ENCODE measurements at places on chromosomes 6 and 20.

DNA sequence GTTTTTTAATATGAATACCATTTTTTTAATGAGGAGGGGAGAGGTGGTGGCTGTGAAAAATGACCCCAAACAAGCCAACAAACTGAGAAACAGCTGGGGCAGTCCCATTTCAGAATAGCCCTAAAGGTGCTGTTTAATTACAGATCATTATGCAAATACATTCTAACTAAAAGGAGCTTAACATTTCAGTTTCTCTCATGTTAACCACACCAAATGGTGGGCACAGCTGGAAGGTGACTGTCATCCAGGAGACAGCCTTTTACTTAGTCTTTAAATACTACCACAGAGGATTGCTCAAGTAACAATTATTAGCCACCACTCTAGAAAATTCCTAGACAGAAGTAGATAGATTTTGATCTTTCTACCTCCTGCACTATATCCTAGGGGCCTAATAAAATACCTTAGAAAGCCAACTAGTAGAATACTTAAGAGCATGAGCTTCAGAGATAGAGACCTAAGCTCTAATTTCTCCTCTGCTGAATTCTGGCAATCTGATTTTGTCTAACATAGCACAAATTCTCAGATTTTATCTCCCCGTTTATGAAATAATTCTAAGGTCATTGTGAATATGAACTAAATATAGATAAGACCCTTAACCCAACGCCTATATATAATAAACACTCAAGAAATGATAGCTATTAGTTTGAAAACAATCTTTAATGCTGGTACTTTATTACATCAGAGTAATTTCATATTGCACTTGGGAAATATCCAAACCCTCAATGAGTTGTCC is 615.1 kb upstream of the NRSN1 start:
- no peak for DNase-seq

GRCh38 chr20:36440370-36441026 is 100.8 kb upstream of the MYL9 start:
- DNase-seq = no peak

GRCh38 chr6:118859517-118860064 is 34.4 kb upstream of the ASF1A start:
- DNase-seq = no peak

GRCh38 chr20:46931699-46932098 is 37.1 kb downstream of the EYA2 start:
- no peak for DNase-seq

- DNase-seq = no peak
These were observed 20.4 kb downstream of the NR2E1 start for GRCh38 chr6:108186226-108186625.

GRCh38 chr6:35152067-35152707 is 11.0 kb upstream of the TCP11 start:
- DNase-seq = no peak

DNA sequence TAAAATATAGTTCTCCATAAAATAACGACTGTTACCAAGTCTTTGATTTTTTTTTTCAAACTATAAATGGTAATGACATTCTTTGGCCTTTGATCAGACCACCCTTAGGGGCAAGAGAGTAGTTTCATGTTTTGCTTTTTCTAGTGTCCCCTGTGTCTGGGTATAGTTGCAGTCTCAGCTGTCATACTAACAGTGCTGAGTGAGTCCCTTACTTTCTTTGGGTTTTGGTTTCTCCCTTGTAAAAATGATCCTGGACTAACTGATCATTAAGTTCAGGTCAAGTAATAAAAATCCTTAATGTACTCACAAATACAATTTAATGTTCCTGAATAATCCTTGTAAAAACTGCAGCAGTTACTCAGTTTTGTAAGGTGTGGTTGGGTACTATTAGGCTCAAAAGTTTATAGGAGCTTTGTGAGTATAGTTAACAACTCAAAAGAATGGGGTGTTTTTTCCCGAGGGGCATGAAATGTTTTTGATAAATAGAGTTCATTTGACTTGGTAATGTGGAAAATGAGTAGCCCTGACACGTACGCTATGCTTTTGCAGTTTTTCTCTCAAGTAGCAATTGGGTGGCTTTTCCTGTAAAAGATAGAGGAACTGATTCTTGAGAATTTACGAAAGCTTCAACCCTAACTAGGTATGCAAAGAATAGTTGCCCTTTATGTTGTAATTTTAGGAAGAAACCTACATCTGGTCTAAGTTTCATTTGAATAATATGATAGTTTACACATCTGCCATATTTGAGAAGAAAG is 6.2 kb downstream of the PTPN1 start:
- no peak for DNase-seq

- DNase-seq = no peak
These were observed 8.7 kb upstream of the TBX18 start for GRCh38 chr6:84773133-84773430.

GRCh38 chr6:27177485-27178406 is 69.8 kb upstream of the PRSS16 start:
- peak; percentile 60 for DNase-seq

GRCh38 chr6:32462609-32463008 is 22.9 kb downstream of the HLA-DRA start:
- no peak for DNase-seq

- peak; percentile 29 for DNase-seq
These were observed 569.6 kb upstream of the GJE1 start for GRCh38 chr6:141562851-141563763.

GRCh38 chr6:110265273-110265672 is 85.0 kb downstream of the CDC40 start:
- no peak for DNase-seq

DNA sequence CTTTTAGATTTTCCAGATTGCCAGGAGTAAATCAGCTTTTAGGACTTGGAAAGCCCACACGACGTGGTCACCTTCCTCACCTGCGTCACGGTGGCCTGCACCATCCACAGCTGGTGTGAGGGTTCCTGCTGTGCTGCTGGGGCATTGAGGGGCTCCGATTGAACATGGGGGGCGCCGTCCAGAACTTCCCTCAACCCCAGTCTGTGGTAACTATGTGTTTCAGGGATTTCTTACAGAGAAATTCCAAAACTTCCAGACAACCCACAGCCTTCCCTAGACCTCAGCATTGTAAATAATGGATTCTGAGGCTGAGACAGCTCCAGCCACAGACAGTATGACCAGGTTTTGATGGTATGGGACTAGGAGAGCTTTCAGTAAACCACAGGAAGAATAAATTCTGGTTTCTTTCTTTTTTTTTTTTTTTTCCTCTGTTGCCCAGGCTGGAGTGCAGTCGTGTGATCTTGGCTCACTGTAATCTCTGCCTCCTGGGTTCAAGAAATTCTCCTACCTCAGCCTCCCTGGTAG is 46.7 kb upstream of the IRF4 start:
- DNase-seq = no peak

DNA sequence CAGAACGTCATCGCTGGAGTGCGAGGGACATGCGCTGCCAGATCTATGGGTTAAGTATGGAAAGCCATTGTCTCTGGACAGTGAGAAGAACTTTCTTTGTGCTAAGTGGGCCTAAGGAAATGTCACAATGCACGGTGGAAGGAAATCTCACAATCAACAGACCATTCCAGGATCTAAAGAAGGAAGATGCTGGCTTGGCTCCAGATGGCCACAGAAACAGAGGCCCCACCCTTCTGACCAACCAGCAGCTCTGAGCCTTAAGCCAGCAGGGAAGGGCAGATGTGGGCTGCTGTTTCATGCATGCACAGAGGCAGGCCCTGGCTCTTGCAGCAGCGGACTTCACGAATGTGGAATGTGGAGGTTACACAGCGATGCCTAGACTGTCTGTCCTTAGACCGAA is 156.3 kb downstream of the SOBP start:
- DNase-seq = no peak

- no peak for DNase-seq
These were observed 670.8 kb downstream of the KIF16B start for GRCh38 chr20:15902493-15902892.

- DNase-seq = peak; percentile 56
These were observed 165.6 kb downstream of the KCNQ5 start for GRCh38 chr6:72787391-72788031.

GRCh38 chr20:14569641-14570040 is 232.2 kb upstream of the FLRT3 start:
- no peak for DNase-seq

DNA sequence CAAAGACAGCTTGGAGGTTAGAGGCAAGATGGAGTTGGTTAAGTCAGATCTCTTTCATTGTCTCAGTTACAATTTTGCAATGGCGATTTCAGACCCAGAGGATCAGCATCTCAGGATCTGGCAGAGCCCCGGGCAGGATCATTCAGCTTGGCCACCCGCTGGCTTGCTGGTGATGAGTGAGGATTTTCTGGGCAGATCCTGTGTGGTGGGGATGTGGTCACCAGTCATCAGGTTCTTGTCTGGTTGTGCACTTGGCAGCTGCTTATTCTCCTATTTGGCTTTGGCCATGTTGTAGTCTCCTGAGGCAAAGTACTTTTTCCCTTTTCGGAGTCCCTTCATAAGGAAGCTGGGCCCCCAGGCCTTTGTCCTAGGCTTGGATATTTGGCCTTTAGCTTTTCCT is 953.9 kb downstream of the KIF16B start:
- no peak for DNase-seq

GRCh38 chr6:14543971-14544585 is 426.5 kb downstream of the CD83 start:
- DNase-seq = no peak

DNA sequence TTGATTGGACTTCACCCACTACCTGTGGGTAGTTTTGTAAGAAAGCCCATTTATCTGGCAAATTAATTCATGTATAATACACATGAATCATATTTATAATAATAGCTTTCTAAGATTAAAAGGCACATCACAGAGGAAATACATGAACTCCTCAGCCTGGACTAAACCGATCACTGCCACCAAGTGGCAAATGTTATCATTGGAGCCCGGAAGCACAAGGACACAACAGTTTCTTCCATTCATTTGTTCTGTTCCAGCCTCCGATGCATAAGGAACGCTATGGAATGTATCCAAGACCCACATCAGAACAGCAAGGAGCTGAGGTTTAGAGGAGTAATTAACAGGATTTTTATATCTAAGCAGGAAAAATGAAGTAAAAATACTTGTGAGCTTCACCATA is 13.9 kb upstream of the IPCEF1 start:
- no peak for DNase-seq

DNA sequence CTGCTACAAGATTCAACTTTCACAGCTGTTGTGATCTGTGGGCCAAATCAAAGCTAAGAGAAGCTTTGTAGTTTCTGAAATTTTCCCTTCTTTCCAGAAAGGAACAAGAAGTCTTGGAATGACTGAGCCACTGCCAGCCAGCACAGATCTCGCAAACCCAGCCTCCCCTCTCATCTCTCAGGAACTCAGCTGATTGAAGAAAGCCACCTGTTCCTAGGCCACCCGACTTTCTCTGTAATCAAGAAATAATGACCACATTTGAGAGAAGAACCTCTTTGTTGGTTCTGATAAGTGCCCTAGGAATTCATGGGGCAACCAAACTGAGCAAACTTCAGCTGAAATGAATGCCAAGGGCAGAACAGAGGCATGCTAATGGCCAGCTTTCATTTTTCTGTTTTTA is 61.7 kb downstream of the HDGFL1 start:
- DNase-seq = no peak

DNA sequence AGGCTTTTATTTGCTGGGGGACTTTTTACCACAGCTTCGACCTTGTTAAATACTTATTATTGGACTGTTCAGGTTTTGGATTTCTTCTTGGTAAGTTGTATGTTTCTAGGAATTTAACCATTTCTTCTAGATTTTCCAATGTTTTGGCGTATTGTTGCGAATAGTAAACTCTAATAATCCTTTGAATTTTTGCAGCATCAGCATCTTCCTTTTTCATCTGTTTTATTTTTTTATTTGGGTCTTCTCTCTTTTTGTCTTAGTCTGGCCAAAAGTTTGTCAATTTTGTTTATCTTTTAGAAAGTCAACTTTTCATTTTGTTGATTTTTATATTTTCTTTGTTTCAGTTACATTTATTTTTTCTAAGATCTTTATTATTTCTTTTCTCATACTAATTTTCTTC is 1272.0 kb downstream of the HACE1 start:
- no peak for DNase-seq

DNA sequence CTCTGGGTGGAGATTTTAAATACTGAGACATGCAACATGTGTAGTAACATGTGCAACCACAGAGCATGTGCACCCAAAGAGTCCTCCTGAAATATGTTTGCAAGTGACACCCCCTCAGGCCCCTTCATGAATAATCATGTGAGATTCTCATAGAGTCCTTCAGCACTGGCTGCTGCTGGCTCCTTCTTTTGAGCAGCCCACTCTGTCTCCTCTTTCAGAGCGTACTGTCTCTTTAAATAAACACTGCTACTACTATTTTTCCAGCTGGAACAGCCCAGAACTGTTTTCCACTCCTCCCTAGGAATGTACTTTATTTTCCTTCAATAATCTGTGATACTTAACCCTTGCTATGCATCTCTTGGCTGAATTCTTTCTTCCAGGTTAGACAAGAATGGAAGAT is 42.0 kb downstream of the HLA-DRB5 start:
- no peak for DNase-seq

DNA sequence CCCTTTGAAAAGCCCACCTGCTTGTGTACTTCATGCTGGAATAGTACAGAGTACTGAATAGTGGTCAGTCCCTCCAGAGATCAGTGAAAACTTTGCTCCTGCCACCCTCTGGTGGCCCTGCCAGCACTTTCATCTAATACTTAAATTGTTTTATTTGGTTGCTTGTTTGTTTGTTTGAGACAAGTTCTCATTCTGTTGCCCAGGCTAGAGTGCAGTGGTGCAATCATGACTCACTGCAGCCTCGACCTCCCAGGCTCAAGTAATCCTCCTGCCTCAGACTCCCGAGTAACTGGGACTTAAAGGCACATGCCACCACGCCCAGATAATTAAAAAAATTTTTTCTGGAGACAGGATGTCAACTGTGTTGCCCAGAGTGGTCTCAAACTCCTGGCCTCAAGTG is 9.1 kb downstream of the FAM83D start:
- no peak for DNase-seq

Data from NCI-H2029 treated with DMSO at 0.1 percent for 48 hours (cell line).